Kidney tubule cell (primary cell): ENCODE measurements at places on chromosomes 12 and 14.

- DNase-seq = peak; percentile 56
Observed at GRCh38 chr12:95815632-95816212, 25.2 kb upstream of the NTN4 start.

- no peak for DNase-seq
Observed at GRCh38 chr12:10551375-10551774, 45.7 kb downstream of the EIF2S3B start.

GRCh38 chr14:37399517-37399916 is 195.5 kb downstream of the FOXA1 start:
- no peak for DNase-seq

DNA sequence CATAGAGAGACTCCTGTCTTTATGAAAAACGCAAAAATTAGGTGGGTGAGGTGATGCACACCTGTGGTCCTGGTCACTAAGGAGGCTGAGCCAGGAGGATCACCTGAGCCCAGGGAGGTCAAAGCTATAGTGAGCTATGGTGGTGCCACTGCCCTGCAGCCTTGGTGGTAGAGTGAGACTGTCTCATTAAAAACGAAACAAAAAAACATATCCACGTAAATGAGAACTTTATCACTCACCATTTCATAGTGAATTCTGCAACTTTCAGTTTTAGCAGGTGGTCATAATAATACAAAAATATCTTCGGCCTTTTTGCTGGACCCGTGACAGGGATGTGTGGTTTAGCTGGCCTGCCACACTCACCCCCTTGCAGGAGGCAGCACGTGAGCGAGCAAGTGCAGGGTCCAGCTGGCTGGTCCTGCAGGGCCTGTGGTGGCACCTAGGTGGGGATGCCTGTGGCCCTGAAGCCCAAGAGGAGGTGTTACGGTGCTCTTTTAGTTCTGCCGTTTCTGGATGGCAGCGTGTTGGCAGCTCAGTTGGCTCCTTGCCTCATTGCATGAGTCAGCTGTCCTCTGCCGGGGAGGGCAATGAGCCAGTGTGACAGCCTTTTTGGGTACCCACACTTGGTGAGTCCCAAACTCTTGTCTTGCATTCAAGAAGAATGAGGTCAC is 1330.7 kb upstream of the TMEM132C start:
- peak; percentile 74 for DNase-seq

GRCh38 chr14:25552826-25553225 is 502.9 kb upstream of the STXBP6 start:
- no peak for DNase-seq

DNA sequence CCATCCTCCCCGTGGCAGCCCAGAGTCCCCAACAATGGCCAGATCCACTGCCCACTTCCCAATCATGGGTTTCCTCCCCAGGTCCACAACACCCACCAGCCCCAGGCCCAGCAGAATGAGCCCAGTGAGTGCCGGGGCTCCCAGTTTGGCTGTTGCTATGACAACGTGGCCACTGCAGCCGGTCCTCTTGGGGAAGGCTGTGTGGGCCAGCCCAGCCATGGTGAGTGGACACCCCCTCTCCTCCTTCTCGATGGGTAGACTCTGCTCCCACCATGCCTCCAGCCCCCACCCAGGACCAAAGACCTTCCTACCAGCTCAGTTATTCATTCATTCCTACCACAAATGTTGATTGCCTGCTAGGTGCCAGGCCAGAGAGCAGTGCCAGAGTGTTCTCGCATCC is 23.8 kb downstream of the PAPLN start:
- DNase-seq = no peak

DNA sequence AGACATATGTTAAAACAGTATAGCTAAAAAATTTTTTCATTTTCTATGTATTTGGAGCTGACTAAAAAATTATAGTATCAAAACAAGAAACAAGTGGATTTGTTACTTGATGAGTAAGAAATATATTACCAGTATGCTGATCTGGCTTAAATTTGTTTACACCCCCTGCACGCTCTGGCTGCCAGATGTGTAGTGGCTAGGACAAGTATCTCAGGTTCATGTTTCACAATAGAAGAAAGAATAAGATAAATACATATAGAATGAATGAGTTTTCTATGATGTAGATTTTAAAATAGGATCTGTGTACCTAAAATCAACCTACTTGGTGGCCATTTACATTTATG is 13.1 kb downstream of the NAA30 start:
- no peak for DNase-seq

DNA sequence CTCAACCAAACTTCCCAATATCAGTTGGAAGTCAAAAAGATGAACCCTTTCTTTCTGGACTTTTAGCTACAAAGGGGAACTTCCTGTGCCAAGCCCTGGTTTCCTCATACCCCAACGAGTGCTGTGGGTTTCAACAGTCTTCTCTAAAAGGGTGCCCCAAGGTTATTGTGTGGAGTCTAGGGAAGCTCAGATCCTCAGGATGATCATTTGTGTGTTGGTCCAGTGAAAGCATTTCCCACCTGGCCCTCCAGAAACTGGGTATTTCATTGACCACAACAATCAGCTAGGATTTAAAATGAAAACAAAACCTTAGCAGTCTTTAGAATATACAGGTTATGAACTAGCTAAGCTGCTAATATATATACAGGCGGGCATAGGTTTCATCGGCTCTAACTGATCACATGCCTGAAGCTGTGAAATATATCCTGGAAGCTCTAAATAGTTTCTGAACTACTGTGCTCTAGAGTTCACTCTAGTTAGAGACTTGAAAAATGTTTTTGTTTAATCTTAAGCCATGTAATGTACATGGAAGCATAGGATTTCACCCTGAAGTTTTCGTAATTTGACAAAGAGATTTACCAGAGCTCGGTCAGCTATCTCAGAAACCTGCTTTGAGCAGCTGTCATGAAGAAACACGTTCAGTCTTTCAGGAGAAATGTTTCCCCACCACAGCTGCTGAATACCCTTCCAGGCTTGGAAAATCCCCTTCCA is 29.6 kb downstream of the P2RX4 start:
- no peak for DNase-seq

GRCh38 chr12:11769723-11770514 is 120.4 kb downstream of the ETV6 start:
- DNase-seq = no peak

DNA sequence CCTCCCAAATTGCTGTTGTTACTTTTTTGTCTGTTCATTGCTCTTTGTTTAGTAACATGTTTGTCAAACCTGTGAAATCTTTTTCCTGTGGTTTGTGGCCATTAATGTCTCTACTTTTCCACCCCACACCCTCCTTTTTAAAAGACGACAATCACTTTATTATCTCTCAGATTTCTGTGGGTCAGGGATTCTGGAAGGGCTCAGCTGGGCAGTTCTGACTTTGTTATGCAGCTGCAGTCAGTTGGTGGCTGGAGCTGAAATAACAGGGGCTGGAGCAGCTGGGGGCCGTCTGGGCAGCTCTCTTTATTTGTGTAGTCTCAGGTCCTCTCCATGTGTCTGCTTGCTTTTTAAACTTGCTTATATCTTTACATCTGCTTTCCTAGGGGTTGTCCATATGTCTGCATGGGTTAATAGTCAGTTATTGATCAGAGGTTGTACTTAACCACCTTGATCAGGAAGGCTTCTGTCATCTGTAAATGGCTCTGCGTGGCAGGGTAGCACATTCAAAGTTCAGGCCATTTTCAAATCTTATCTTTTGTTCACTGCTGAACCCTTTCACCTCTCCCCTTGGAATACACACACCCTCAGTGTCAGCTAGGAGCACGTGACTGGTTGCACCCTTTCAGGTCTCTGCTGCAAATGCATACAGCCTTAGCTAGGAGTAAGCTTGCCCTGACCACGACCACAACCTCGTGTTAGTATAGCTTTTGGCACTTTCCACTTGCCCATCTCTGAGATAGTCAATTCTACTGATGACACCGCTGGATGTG is 27.9 kb downstream of the BORCS5 start:
- no peak for DNase-seq

- no peak for DNase-seq
Observed at GRCh38 chr12:84508851-84509260, 403.7 kb downstream of the SLC6A15 start.

GRCh38 chr12:121792607-121793439 is 665 bp downstream of the RHOF start:
- peak; percentile 52 for DNase-seq

DNA sequence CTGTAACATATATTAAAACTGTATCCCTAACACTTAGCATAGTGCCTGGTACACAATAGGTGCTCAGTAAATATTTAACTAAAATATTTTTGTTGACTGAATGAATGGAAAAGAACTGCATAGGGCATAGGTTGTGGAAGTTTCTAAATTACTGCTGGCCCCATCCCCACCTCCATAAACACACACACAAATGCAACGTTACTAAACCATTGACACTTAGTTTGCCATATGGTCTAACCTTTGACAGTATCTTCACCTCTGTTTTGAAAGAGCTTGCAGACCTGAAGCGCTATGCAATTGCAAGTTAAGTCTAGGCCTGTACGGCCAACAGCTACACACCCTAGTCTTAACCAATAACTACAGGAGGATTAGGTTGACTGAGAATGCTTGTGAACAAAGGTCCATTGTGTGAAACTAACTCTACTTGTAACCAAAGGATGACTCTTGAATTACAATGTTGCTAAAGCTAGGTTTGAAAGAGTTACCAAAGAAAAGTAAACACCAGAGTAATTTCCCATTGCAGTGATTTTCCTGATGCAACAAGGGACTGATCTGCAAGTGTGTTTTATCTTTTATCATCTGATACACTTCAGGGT is 924 bp upstream of the MANSC1 start:
- peak; percentile 75 for DNase-seq

GRCh38 chr14:54697001-54697400 is 130.1 kb downstream of the SAMD4A start:
- peak; percentile 53 for DNase-seq

DNA sequence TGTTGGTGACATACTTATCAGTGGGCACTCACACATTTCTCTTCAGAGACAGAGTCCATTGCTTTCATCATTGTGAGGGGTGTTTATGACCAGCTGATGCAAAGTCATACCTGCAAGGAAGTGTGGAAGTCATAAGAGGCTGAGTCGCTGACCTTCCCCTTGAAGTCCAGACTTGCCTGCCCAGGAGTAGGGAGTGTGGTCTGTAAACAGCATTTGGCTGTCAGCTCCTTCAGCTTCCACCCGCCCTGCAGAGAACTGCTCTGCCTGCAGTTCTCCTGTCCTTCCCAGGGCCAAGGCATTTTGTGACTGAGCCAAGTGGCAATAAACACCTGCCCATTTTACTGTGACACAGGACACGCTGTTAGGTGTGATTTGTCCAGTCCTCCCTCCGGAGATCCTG is 801.3 kb downstream of the BCL11B start:
- DNase-seq = no peak

GRCh38 chr14:77478796-77479195 is 19.8 kb downstream of the ISM2 start:
- no peak for DNase-seq

DNA sequence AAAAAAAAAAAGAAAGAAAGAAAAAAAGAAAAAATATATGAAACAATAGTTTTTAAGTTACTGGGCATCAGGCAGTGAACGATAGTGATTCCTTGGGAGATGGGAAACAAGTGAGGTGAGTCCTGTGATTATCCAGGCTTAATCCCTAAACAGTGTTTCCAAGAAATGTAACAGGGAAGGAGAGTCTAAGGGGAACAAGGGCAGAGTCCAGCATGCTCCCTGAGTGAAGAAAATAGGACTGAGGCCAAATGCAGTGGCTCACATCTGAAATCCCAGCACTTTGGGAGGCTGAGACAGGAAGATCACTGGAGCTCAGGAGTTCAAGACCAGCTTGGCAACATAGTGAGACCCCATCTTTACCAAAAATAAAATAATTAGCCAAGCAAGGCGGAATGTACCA is 40.7 kb downstream of the R3HDM2 start:
- DNase-seq = peak; percentile 7

- no peak for DNase-seq
Observed at GRCh38 chr12:48390026-48390425, 39.3 kb upstream of the ZNF641 start.

GRCh38 chr12:110310763-110311162 is 29.7 kb downstream of the ATP2A2 start:
- no peak for DNase-seq

- DNase-seq = no peak
Observed at GRCh38 chr12:123808167-123808566, 46.1 kb downstream of the DNAH10 start.

GRCh38 chr14:100362311-100362927 is 39.3 kb downstream of the SLC25A47 start:
- DNase-seq = no peak

GRCh38 chr12:124177276-124177950 is 117.5 kb upstream of the RFLNA start:
- DNase-seq = no peak

GRCh38 chr12:5076761-5077160 is 33.1 kb downstream of the KCNA5 start:
- DNase-seq = peak; percentile 34
